ENCODE measurements at places on chromosomes 1 and 21.

GRCh38 chr1:66137235-66137634 lies 344.5 kb downstream of the PDE4B start:
- DNase-seq: no peak

DNA sequence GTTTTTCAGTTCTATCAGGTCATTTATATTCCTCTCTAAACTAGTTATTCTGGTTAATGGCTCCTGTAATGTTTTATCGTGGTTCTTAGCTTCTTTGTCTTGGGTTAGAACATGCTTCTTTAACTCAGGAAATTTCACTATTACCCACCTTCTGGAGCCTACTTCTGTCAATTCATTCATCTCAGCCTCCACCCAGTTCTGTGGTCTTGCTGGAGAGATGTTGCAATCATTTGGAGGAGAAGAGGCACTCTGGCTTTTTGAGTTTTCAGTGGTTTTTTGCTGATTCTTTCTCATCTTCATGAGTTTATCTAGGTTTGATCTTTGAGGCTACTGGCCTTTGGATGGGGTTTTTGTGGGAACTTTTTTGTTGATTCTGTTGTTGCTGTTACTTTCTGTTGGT lies 213.0 kb downstream of the BRINP2 start:
- no peak for DNase-seq

- DNase-seq: no peak
Observed at GRCh38 chr1:228456252-228457016, 30.7 kb upstream of the RNF187 start.

- no peak for DNase-seq
Observed at GRCh38 chr21:32705139-32705538, 22.7 kb downstream of the SYNJ1 start.

DNA sequence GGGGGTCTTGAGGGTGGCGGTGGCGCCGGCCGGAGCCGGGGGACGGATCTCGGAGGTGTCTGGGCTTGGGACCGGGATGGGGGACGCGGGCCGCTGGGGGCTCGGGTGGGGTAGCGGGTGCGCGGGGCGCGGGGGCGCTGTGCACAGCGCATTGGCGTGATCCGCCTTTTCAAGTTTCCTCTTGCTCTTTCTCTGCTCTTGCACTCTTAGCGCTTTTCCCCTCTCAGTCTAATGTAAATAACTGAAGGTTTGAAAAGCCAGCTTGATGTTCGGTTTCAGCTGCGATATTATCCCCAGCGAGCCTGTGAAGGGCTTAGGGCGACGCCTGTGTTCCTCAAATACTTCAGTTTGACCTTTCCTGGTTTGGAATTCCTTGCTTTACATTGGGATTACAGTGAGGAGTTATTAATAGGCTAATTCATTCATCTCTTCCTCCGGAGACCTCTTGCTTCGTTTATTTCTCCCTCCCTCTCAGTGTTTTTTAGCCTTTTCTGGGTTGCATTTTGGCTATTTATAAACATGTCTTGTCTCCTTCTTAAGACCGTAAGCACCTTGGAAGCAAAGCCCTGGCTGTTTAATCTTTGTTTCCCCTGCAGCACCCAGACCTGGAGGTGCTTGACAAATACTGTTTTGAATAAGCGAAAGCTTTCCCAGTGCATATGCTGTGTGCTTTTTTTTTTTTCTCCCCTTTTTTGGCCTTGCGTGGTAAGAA lies 693 bp downstream of the RAB4A start:
- peak; percentile 15 for DNase-seq

- no peak for DNase-seq
Observed at GRCh38 chr1:200405264-200405663, 4.6 kb downstream of the ZNF281 start.

GRCh38 chr21:32329331-32329730 lies 30.7 kb downstream of the MRAP start:
- no peak for DNase-seq

GRCh38 chr1:33267468-33268205 lies 11.3 kb downstream of the ZNF362 start:
- DNase-seq: no peak

- DNase-seq: no peak
Observed at GRCh38 chr1:151714820-151715725, 1.5 kb downstream of the CELF3 start.

DNA sequence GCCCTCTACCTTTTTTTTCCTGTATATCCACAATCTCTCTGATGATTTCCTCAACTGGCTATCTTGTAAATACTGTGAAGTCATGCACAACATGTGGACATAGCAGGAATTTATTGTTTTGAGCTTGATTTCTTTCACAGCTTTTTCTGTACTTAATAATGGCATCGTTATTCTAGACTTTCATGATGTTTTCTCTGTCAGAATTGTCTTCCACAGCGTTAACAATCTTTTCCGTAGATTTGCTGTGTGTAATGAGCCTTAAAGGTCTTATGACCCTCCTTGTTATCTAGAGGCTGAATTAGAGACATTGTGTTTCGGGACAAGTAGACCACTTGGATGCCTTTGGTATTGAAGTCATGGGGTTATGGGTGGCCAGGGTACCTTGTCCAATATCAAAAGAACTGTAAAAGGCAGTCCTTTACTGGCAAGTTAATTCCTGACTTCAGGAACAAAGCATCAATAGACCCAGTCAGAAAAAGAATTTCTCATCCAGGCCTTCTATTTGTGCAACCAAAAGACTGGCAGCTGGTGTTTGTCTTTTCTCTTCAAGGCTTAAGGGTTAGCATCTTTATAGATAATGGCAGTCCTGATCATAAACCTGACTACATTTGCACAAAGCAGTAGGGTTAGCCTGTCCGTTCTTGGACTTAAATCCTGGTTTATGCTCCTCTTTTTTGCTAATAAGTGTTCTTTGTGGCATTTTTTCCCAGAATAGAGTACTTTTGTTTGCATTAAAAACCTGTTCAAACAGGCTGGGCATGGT lies 30.1 kb upstream of the CHAF1B start:
- no peak for DNase-seq

GRCh38 chr1:198638441-198638840 lies 399 bp upstream of the PTPRC start:
- DNase-seq: no peak

DNA sequence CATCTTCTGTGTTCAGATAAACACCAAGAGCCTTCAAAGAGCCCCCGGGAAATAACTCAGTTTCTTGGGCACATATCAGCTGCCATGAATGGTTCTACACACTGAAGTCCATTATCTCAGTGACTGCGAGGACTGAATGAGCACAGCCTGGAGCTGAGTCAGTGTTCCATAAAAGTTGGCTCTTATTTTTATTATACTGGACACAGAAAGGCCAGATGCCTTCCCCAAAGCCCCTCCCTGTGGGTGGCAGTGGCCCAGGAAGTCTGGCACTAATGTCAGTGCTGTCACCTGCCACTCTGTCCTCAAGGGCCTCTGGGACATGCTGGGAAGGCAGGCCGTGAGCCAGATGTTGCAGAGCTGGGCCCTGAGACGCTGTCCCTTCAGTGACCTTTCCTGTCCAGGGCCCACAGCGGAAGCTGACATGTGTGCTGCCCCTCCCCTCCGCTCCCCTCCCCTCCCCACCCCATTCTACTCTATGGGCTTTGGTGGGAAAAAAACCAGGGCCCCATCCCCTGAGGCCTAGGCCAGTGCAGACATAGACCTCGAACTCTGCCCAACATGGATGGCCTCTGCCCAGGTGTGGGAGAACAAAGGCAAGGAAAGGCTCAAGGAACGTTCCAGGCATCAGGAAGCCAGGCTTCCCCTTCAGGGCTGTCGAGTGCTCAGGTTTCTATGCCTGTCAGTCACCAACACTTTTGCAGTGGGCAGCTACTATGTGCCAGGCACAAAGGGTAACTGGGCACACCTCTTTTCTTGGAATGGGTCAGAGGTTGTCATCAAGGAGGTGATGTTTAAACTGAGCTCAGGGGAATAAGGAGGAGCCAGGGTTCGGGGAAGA lies 22.4 kb upstream of the NPPB start:
- no peak for DNase-seq

- no peak for DNase-seq
Observed at GRCh38 chr1:96945509-96946084, 224.0 kb downstream of the PTBP2 start.

GRCh38 chr1:90708826-90709225 lies 8.3 kb downstream of the BARHL2 start:
- DNase-seq: no peak

DNA sequence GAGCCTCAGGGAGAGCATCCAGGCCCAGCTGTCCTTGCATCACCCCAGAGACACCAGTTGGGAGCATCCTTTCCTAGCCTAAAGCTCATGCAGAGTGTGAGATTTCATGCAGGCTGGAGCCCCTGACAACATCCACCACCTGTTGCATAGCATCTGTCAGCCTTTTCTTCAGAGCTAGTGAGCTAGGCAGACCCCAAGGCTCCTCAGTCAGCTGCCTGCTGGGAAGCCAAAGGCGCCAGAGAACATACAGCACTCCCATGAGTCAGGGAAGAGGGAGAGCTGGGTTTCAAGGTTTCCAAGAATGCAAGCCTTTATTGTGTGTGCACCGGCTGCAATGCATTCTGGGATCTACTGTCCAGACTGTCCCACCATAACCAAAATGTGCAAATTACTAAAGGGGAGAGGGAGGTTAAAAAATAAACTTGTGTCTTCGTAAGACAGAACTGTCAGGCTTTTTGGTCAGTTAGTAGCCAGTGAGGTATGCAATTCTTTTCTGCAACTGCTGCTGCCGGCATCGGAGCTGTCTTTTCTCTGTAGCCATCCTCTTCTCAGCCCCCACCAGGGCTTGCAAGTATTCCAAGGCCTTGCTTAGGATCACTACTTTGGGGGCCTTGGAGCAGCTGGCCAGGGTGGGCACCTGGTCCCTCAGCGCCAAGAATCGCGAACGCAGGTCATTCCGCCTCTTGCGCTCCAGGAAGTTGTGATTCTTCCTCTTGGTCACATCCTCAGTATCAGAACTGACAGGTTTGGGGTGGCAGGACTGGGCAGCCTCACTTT lies 4.6 kb downstream of the MYCL start:
- DNase-seq: no peak

GRCh38 chr1:63466181-63466580 lies 56.8 kb downstream of the ITGB3BP start:
- DNase-seq: no peak

GRCh38 chr1:165259236-165259635 lies 97.3 kb downstream of the LMX1A start:
- DNase-seq: no peak

DNA sequence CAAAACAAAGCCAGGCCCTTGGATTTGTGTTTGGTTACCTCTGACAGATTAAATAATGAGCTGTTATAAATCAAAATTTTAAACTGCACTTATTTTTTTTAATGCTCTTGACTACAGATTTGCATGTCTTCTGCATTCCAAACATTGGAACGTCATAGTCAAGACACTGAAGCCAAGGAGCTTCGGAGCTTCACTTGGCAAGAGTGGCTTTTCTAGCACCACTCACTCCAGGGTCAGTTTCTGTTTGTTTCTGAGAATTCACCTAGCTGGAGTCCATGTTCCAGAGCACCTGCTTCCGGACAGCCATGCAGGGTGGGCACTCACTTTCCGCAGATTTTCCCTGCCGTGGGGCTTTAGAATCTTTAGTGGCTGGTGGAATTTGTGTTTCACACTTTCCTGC lies 202.9 kb downstream of the ZP4 start:
- DNase-seq: no peak

DNA sequence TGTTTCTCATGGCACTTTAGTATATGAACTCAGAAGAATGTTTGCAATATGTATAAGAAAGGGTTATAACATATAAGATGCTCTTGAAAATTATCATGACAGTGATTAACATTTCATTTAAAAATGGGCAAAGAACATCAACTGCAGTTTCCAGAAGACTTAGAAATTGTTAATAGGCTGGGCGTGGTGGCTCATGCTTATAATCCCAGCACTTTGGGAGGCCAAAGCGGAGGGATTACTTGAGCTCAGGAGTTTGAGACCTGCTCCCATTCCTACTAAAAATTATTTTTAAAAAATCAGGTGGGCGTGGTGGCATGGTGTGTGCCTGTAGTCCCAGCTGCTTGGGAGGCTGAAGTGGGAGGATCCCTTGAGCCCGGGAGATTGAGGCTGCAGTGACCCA lies 23.1 kb downstream of the MTF2 start:
- DNase-seq: no peak

DNA sequence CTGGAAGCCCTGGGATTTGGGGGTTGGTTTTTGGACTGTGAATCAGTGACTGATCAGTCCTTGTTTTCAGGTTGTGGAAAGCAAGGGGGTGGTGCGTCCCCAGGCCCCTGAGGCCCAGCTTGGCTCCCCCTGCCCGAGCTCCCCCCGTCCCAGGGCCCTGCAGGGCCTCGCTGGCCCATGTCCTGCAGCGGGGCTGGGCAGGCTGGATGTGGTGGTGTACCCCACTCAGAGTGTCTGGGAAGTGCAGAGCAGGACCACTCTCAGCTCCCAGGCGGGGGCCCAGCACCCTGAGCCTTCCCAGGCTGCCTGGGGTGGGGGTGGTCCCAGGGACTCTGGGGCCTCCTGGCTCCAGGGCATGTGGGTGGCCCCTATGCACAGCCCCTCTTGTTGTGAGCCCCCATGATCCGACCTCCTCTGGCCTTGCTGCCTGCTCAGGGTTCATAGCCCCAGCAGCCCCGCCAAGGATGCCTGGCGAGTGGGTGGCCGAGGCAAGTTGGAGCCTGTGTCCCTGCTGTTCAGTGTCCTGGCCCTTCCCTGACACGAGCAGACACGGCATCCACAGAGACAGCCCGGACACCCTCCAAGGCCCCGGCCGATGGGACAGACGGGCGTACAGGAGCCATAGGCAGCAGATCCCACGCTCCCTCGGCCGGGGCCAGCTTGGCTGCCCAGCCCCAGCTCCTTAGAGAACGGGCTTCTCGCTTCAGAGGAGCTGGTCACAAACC lies 37.9 kb downstream of the SLX9 start:
- no peak for DNase-seq

- no peak for DNase-seq
Observed at GRCh38 chr1:47180603-47181094, 9.2 kb downstream of the PDZK1IP1 start.

- DNase-seq: no peak
Observed at GRCh38 chr1:204134103-204134502, 17.7 kb downstream of the ETNK2 start.

GRCh38 chr1:109754738-109755137 lies 9.0 kb downstream of the EPS8L3 start:
- DNase-seq: no peak

GRCh38 chr1:208156741-208157140 lies 87.4 kb downstream of the PLXNA2 start:
- no peak for DNase-seq

- no peak for DNase-seq
Observed at GRCh38 chr21:44958471-44959191, 18.8 kb downstream of the SLX9 start.

Measured in stimulated activated CD8-positive, alpha-beta memory T cell treated with anti-CD3 and anti-CD28 coated beads, Interleukin-7, amount 100 ng/mL, for 1 hour (primary cell).